ENCODE measurements at places on chromosomes 7 and 10.

GRCh38 chr7:77813180-77813579 is 14.6 kb downstream of the PHTF2 start:
- no peak for DNase-seq

GRCh38 chr7:102319671-102320070 is 33.0 kb downstream of the SH2B2 start:
- DNase-seq = no peak

DNA sequence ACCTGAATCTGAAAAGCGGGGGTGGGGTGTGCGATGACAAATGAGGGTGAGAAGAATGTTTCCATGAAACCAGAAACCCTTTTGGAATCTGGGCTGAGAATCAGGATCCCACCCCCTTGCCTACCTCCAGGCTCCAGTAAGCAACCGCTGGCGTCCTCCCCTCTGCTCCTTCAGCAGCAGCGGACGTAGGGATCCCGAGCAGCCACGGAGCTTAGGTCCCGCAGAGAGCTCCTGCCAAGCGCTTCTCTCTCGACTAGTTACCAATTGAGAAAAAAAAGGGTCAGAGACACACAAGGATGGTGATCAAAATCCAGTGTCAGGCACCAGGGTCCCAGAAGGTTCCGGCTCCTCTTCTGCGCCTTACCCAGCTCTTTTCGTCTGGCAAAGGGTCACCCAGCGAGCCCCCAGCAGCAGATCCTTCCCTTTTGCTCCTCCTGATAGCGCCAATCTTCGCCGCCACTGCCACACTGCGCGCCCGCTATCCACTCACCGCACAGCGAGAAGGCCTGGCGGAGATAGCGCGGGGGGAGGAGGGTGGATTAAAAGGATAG is 733.5 kb downstream of the ZWINT start:
- no peak for DNase-seq

DNA sequence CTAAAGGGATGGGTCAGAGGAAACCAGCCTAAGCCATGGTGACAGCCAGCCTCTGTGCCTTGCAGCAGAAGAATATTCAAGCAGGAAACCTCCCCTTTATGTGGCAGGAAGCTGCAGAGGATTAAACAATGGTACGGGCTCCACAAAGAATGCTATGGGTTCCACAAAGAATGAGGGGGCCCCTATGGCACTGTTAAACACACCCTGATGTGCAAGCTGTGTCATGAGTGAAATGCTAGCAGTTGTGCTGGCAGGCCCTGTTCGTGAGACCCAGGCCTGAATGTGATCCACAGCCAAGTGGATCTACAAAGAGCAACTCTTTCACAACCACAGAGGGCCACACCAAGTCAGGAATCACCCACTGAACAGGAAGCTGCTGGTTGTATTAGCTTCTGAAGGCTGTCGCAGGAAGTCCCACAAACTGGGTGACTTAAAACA is 68.9 kb downstream of the MYOF start:
- DNase-seq = no peak

DNA sequence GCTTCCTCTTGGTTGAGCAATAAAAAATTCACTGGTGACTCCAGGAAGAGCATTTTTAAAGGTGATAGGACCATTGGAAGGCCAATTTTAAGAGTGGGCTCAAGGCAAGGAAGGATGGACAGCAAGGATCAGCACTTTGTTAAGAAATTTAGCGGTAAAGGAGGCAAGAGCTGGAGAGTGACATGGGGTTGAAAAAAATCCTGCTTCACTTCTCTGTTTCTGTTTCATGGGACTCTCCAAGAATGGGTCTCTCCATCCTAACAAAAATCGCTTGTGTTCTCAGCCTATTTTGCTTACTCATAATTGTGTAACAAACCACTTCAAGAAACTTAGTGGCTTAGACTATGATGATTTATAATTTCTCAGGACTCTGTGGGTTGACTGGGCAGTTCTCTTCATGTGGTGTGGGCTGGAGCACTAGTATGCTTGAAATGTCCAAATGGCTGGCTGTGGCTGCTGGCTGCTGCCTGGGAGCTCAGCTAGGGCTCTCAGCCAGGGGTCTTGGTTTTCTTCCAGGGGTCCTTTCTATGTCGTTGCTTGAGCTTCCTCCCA is 59.8 kb upstream of the ZNRF2 start:
- no peak for DNase-seq

GRCh38 chr7:6266699-6267098 is 5.7 kb downstream of the CYTH3 start:
- DNase-seq = no peak

- peak; percentile 86 for DNase-seq
Observed at GRCh38 chr7:23349484-23350157, 50.5 kb downstream of the MALSU1 start.

- DNase-seq = no peak
Observed at GRCh38 chr7:2647594-2648172, 15.9 kb downstream of the TTYH3 start.

GRCh38 chr10:74384615-74385183 is 233.7 kb downstream of the ADK start:
- no peak for DNase-seq

DNA sequence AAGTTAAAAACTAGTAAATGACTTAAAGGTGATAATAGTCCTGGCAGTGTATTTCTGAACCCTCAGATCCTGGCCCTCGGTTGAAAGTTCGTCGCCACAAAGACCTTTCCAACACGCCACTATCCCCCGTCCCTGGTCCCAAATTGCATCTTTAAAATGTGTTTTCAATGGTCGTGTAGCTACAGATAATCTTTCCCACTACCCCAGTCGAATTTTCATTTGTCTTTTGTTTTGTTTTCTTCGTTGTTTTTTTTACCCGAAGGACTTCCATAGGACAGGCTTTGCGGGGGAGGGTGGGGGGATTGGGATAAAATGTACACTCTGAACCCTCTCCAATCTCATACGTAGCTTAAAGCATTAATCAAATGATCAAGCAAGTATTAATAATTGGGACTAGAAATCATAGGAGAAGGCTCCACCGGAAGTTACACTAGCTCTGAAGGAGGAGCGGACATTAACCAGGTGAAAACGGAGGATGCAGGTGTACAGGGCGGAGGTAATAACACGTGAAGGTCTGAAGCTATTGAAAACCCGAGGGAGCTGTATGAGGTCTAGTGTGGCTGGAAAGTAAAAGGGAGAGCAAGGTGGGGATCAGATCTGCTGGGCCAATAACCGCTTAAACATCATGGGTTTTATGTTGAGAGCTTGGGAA is 32.8 kb upstream of the PHF14 start:
- DNase-seq = no peak

DNA sequence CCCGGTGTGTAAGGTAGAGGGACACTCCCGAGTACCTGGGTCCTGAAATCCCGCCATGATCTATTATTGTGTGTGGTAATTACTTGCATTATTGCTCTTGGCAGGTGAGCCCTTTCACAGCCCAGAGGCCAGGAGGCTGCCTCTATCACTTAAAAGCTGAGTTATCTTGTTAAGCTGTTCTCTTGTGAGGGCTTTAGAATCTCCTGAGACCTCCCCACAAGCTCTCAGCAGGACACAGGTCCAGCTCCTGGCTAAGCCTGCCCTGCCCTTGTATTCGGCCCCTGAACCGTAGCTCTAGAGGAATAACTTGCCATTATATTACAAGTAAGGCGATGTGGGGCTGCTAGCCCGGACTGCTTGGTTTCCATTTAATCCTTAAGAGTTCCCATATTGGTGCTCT is 13.9 kb downstream of the SND1 start:
- DNase-seq = no peak

GRCh38 chr10:11727563-11727962 is 14.6 kb upstream of the ECHDC3 start:
- no peak for DNase-seq

DNA sequence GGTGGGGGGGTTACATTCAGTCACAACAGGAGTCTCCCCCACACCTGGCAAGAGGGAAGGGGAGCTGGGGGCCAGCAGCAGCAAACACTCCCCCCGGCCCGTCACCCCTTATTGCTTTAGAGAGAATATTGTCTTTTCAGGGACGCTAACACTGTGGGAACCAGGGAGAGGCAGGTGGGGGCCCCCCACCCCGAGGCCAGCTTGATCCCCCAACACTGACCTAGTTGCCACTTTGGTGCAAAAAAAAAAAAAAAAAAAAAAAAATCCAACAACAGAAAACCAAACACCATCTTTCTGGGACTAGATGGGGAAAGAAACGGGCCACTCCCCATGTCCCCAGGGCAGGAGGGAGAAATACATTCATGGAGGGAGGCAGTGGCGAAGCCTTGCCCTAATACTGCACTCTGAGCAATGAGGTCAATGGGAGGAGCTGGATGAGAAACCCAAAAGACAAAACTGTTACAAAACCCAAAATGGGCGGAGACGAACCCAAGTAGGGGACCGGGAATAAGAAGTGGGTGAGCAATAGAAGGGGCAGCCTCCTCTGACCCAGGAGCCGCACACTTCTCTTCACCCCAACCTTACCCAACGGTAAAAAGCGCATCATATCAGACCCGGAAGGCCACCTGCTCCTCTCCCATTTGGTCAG is 6.5 kb downstream of the GNB2 start:
- DNase-seq = no peak

DNA sequence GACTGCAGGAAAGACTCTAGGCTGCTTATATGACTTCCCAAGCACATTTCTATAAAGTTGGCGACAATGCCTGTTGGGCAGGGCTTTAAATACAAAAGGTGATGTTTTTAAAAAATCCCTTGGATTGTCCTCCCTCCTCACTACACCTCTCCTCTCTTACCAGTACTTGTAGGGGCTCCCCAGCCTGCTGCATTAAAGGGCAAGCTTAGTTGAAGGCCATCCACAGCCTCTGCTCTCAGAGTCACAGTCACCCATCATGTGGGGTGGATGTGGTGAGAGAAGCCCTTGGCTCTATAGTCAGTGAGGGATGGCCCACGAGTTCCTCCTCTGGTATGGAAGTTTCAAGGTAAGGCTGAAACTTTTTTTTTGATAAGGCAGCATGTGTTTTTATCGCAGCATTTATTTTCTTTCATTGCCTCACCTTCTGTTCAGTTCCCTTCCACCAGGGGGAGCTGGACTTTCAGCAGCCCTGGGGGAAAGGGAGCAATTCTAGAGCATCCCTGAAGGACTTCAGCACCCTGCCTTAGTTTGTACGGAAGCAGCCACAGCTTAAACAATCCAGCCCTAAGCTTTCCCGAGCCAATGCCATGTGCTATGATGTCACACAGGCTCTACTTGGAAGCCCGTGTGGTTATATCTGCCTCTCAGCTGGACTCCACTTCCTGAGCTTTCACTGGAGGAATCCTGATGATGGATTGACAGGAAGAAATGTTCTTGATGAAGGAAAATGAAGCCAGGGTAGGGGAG is 131.9 kb downstream of the CALCR start:
- no peak for DNase-seq

DNA sequence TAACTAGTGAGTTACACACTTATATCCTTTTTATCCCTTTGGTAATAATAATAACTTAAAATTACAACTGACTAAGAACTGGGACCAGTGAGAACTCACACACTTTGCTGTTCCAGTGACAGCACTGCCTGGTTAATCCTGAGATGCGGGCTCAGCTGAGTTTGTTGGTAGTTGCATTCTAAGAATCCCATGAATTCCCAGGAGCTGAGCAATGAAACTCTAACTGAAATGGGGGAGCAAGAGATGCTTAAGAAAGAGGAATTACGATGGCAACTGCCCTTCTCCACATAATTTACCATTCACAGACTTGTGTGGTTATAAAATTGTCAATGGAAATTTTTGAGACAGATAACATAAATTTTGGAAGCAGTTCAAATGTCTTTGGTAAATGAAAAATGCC is 659.4 kb downstream of the MAGI2 start:
- DNase-seq = peak; percentile 89

GRCh38 chr10:47033541-47034270 is 122.5 kb downstream of the PTPN20 start:
- DNase-seq = no peak

DNA sequence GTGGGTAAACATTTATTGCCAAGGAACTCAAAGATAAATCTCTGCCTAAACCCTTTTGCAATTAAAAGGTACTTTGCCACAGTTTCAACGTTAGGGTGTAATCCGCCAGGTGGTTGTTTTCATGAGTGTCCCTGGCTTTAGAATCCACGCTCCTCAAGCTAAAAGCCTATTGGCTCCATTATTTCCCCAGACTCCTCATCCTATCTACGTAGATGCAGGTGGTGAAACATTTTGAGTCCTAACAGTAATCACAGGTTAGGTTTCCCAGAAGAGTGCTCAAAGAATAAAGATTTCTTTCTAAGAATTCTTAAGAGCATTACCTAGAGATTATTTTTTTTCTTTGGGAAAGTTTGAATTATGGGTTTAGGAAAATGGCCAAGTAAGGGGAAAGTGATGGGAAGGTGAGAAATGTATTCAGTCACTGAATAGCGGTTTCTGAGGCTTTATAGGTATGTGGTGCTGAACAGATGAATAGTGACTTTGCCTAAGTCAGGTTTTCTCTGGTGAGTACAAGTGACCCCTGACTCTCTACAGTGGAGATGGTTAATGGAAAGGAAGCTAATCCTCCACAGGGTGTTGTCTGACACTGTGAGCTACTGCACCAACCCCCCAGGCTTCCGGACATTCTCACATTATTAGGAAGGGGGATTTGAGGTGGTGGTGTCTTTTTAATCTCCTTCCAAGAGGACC is 60.2 kb downstream of the NRP1 start:
- peak; percentile 41 for DNase-seq

- DNase-seq = no peak
Observed at GRCh38 chr10:66586897-66587679, 338.7 kb upstream of the LRRTM3 start.

DNA sequence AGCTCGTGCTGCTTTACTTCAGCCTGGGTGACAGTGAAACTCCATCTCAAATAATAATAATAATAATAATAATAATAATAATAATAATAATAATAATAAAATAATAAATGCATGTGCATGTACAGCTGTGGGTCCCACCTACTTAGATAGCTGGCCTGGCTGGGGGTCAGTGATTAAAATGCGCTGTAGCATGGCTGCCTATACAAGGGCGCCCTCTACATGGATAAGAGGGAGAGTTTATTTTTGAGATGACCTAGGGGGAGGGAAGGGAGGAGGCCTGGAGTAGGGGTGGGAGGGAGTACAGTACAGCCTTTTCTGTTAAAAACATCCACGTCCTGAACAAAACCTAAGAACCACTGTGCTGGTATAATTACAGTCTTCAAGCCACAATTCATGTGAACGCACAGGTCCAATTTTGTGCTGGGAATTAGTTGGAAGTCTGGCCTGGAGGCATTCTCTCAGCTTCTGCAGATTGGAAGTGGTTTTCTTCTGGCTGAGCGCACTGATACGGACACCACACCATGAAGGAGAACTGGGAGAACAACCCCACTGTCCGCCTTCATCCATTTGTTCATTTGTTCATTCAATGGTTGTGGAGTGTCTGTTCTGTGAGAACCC is 146.5 kb downstream of the TMEM178B start:
- DNase-seq = no peak

- no peak for DNase-seq
Observed at GRCh38 chr10:6609625-6610024, 29.5 kb upstream of the PRKCQ start.

Data from retinal pigment epithelial cell (primary cell).